ENCODE measurements at places on chromosomes 4 and X.

GRCh38 chr4:77865259-77865658 is 2.6 kb downstream of the MRPL1 start:
- no peak for DNase-seq

DNA sequence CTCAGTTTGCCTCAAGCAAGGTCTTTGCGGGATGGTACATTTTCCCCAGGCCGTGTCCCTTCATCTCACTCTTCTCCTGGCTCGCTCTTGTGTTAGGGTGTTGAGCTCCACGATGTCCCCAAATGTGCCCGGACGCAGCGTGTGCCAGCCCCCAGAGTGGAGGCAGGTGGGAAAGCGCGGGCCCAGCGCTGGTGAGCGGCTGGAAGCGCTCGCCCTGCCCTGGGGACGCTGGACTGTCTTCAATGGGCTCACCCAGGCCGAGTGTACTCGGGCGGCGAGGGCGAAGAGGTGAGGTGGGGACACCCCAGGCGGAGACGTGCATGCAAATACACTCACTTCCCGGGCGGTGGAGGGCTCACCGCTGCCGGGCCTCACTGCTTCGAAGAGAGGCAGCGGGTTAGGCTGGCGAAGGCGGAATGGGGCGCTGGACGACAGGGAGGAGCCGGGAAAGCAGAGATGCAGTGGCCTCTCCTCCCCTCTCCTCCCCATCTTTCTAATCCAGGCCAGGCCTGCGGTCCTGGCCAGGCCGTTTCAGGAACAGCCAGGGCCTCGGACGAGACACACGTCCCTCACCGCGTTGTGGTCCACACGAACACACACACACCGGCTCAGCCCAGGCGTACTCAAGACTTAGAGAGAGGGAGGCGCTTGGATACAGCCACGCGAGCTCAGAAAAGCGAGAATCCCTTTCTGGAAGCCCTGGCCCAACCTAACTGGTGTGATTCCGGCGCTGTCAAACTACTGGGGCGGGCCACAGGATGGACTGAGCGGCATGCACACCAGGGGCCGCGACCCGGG is 2.2 kb downstream of the NKX6-1 start:
- no peak for DNase-seq

DNA sequence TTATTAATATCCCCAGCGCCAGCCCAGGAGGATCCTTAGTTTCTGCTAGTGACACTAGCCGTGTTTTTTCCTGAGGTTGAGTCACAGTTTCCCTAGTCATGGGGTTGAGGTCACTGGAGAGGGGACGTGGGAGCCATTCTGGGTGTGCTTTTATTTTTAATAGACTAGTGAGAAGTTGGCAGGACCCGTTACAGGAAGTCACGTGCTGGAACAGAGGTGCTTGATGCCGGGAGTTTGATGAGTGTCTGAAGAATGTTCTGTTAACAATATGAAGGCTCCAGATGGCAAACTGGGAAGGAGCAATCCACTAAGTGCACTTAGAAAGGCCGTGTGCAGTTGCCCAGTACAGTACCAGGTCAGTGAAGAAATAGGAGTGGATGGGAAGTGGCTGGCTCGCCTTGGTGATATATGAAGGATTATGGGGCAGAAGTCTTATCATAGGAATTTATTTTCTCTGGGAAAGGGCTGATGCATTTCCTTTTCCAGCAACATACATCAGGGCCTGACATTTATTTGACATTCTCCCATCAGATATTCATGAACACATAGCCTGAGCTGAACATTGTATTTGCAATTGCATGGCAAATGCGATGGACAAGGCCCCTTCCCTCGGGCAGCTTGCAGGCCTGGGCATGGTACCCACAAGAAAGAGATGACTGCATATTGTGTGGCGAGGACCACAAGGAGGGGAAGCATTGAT is 291.8 kb downstream of the FBXW7 start:
- no peak for DNase-seq

DNA sequence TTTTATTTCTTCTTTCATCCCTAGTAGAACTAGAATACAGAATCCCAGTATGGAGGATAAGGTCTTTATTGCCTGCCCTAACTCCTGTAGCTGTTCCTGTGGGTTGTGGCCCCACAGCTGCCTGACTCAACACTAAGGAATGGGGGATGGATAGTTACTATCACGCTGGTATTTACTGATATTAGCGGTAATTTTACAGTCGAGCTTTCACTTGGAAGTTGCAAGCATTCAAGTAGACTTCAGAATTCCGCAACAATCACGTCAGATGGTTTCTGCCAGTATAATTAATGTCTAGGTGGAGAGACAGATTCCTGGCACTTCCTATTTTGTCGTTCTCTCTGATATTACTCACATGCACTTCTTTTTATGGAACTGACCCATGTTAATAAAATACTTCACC is 489.8 kb downstream of the PABPC4L start:
- no peak for DNase-seq

DNA sequence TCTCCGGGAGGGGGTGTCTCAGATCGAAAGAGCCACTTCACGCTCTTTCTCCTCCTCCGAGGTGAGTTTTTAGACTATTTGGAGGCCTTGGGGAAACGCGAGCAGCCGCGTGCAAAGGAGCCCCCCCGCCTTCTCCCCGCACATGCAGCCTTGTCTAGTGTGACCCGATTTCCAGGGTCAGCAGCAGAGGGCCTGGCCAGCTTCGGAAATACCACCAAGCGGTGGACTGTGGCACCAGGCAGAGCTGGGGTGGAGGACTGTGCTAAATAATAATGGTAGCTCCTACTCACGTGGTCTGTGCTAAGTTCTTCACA is 79.3 kb upstream of the BCOR start:
- no peak for DNase-seq

GRCh38 chr4:168857546-168858314 is 152.3 kb downstream of the CBR4 start:
- no peak for DNase-seq

- no peak for DNase-seq
Measured at GRCh38 chr4:55172694-55173287, 47.4 kb upstream of the KDR start.

DNA sequence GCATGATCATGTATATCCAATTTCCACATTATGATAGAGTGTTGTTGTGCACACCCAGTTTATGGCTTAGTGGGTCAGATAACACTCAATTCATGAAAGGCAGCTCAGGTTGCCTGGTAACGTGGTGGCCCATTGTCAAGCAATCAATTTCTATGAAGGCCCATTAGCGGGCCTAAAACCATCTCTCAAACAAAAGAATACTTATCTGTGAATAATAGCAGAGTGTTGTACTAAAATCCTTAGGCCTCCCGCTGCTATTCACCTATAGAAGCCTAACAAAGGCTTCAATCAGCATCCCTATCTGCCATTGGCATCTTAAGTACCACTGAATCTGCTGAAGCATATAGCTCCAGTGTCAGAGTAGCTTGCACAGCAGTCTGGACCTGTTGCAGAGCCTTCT is 849.6 kb upstream of the POU3F4 start:
- no peak for DNase-seq

GRCh38 chr4:43379016-43379415 is 486.5 kb downstream of the GRXCR1 start:
- peak; percentile 43 for DNase-seq

- no peak for DNase-seq
Measured at GRCh38 chr4:127616898-127617297, 15.9 kb upstream of the INTU start.

DNA sequence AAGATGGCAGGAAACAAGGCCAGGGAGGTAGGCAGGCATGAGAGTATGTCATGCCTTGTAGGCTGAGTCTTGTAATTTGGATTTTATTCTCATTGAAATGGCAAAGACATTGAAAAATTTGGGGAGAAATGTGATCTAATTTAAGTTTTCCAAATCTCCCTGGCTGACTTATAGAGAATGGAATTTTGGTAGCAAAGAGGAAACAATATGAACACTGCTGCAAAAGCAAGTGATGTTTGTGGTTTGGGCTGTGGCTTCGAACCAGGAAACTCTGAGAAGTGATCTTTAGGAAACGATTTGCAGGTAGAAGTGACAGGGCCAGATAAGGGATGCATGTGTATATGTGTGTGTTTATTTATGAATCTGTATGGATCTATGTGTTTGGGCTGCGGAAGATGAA is 35.6 kb downstream of the ARSJ start:
- no peak for DNase-seq

GRCh38 chr4:105236916-105237311 is 90.2 kb downstream of the TET2 start:
- DNase-seq = no peak

DNA sequence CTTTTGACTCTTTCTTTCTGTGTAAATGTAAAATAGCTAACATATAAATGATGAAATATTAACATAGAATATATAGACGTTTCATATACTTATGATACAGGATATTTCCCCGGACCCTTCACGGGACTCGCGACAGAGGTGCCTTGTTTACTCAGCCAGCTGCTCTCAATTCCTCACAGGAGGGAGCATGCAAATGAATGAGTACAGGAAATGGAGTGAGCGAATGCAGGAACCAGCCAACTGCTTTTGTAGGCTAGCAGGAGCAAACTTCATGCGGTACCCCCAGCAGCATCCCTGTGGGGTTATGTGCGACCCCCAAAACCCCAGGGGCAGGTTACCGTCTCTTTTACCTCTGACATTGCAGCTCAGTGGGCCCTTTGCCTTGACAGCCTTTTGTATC is 110.3 kb upstream of the PDHA2 start:
- no peak for DNase-seq

DNA sequence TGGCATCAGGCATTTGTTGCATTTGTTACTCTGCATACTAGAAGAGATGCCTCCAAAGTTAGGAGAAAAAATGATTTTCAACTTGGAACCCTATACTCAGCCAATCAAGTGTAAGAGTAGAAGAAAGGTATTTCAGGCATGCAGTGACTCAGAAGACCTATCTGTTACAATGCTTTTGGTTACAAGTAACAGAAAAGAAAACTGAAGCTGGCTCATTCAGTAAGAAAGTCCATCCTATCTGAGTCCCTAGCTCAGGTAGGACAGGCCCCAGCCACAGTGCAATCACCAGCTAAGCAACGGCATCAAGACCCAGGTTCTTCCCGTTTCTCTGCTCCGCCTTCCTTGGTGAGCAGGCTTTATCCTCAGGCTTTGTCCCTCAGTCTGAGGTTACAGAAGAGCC is 23.3 kb downstream of the MECP2 start:
- DNase-seq = no peak

- no peak for DNase-seq
Measured at GRCh38 chr4:76690906-76691275, 207.1 kb downstream of the SOWAHB start.

GRCh38 chr4:81509822-81510221 is 38.1 kb upstream of the RASGEF1B start:
- no peak for DNase-seq

DNA sequence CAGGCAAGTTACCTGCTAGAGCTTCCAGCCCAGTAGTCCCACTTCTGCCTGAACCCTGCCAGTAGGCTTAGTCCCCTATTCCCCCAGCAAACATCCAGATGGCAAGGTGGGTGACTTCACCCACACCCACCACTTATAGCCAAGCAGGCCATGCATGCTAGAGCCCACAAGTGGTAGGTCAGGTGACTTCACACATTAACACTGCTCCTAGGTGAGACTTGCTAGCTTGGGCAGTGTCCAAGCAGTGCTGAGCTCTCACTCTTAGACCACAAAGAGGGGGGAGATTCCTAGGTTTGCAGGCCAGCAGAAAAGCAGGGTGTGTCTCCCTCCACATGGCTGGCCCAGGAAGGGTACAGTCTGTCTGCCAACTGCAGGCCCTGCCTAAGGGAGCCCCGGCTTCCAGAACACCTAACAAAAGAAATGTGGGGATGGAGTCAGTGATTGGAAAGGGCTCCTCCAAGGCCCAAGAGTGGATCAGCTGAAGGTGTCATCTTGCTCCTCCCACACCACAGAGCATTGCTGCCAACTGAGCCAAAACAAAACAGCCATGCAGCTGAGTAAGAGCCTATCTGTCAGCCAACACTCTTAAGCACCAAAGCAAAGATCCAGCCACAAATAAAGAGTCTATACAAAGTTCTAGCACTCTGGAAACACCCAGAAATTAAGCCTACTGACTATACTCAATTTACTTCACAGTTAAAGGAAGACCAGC is 158.1 kb upstream of the USP38 start:
- DNase-seq = no peak

GRCh38 chr4:184096561-184097240 is 121.0 kb downstream of the ENPP6 start:
- no peak for DNase-seq

DNA sequence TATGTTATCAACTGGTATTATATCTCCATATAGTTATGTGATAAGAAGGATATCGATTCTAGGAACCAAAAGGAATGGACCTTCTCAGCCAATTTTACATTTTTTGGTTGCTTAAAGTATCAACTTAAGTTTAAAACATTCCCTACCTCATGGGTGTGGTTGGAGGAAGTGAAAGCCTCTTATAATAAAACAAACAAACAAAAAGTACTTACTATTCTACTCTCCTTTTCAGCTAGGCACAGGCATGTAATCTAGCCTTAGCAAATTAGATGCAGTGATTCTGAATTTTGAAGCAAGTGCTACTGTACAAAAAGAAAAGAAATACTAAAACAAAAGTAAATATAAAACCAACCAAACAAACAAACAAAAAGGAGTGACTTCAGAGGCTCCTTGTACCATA is 485.4 kb downstream of the C4orf33 start:
- no peak for DNase-seq

DNA sequence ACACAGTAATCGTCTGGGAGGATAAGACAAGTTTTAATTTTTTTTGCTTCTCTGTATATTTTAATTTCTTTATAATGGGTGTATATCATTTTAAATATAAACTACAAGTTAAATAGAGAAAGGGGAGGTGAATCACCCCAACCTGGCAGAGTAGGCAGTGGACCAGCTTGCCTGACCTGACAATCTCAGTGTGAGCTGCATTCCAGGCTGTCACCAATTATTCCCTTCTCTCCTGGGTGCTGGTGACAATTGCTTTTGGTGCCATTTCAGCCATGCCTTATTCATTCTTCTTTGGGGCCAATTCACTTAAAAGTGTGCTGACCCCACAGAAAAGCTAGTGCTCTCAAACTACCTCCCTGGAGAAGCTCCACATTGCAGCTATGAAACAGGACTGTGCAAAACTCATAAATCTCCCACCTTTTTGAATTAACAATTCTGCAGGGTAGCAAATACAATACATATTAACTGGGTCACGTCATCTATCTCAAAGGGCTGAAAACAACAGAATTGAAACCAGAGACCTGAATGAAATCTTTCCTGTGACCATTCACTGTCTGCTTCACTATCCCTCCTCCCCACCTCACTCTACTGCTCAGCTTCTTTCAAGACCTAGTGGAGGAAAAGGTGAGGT is 359.0 kb downstream of the HS3ST1 start:
- no peak for DNase-seq

GRCh38 chrX:1418901-1419544 is 27.1 kb upstream of the SLC25A6 start:
- no peak for DNase-seq

DNA sequence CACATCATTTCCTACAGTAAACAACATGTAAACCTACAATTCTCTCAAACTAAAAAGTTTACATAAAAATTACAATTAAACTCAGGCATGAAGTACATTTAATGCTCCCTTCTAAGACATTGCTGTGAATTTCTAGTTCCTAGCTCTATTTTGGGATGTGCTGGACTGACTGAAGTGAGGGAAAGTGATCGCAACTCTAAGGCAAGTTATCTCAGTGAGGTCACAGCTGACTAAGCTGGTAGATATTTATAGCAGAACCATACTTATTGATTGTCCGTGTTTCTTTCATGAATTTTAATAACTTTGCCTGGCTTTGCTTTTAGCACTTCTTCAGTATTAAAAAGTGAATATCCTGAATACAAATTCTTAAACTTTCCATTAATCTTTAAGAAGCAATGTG is 570.4 kb upstream of the GALNTL6 start:
- no peak for DNase-seq

Measured in NCI-H1694 (cell line).